WTC11 (cell line): ENCODE measurements at places on chromosomes 16 and 17.

DNA sequence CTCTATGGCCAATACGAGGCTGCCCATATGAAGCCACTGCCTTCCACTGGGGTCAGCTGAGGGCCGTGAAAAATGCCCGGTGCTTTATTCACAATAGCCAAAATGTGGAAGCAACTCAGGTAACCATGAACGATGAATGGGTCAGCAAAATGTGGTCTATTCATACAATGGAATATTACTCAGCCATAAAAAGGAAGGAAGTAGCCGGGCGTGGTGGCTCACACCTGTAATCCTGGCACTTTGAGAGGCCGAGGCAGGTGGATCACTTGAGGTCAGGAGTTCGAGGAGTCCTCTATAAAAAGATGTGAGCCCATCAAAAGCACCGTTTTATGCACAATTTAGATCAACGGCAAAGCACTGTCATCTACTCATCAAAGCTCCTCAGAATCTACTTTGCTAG is 5.2 kb upstream of the TRAP1 start:
- H3K36me3 ChIP-seq, result peaks cover 3% of the 10 kb centered on the region; the same call in 1 of the 2 replicates
- no peak overlapping the region for H3K4me3 ChIP-seq
- no peaks in the 10 kb centered on the region for H3K27me3 ChIP-seq
- peaks cover 10% of the 10 kb centered on the region for H3K4me1 ChIP-seq
- DNase-seq, result no peak
- no peak overlapping the region for H3K27ac ChIP-seq

DNA sequence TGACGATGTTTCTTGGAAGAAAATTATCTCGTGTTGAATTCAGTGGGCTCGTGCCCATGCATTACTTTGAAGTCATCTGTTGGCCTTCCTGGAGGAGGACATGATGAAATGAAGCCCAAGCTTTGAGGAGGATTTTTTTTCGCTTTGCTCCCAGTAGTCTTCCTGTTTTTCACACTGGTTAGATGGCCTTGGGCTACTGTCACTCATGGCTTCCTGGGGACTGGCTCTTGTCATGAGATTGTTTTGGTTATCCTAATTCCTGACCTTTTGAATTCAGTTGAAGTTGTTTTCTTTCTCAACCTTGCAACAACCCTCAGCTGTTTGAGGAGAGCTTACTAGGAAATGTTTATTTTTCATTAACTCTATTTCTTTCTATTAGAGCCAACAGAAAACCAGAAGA is 430.7 kb downstream of the HS3ST3B1 start:
- no peak overlapping the region for H3K27ac ChIP-seq
- H3K4me1 ChIP-seq, result peaks cover 15% of the 10 kb centered on the region
- H3K4me3 ChIP-seq, result no peak overlapping the region
- no peak for DNase-seq

DNA sequence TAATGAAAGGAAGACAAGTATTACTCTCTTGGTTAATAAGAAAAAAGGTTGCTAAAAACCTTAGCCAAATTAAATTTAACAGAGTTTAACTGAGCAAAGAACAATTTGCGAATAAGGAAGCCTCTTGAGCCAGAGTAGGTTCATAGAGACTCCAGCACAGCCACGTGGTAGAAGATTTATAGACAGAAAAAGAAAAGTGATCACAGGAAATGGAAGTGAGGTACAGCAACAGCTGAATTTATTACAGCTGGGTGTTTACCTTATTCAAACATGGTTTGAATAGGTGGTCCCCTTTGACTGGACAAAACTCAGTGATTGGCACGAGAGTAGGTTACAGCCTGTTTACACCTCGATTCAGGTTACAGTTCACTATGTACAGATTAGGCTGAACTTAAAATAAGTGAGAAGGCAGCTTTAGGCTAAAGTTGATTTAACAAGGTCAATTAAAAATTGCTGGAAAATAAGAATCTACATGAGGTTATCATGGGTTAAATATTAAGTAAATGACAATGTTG is 3.3 kb upstream of the CCL15 start:
- H3K27me3 ChIP-seq, result no peaks in the 10 kb centered on the region
- H3K36me3 ChIP-seq, result peaks cover 14% of the 10 kb centered on the region
- no peak overlapping the region for H3K27ac ChIP-seq
- no peak overlapping the region for H3K4me3 ChIP-seq
- no peak for DNase-seq
- H3K4me1 ChIP-seq, result peaks cover 8% of the 10 kb centered on the region

DNA sequence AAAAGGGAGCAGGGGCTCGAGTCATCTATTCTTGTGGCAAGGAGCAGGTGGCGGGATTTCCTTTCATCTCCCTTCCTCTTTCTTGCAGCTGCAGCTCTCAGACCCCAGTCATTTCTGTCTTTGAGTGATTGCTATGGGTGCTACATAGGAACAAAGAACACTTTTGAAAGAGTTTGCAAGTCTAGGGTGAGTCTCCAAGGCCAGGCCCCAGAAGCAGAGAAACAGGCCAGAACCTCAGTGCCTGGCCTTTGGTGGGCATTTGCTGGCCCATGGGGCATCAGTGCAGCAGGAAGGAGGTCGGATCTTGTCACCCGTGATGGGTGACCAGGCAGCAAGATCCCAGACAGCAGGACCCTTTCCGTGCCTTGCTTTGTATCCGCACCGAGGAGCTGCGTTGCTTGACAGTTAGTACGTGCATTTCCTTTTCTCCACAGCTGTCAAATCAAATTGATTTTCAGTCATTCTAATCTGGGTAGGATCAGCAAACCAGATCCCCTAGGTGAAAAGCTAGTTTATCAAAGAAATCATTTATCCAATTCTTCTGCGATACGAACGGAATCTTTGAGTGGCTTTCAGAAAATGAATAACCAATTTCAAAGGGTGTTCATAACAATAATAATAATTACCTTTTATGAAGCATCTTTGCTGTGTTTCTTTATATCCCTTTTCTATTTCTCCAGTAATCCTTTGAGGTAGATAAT is 244.6 kb upstream of the MAF start:
- no peak overlapping the region for H3K27ac ChIP-seq
- no peaks in the 10 kb centered on the region for H3K36me3 ChIP-seq
- H3K27me3 ChIP-seq, result no peaks in the 10 kb centered on the region; the same call in 1 of the 2 replicates
- no peak overlapping the region for H3K4me3 ChIP-seq
- no peaks in the 10 kb centered on the region for H3K4me1 ChIP-seq

- no peaks in the 10 kb centered on the region for H3K36me3 ChIP-seq
- DNase-seq, result no peak
- H3K4me3 ChIP-seq, result no peak overlapping the region
- peaks cover 25% of the 10 kb centered on the region for H3K4me1 ChIP-seq
- H3K27ac ChIP-seq, result peak overlapping the region; percentile 77
Measured at GRCh38 chr17:2095536-2095910, 40.6 kb downstream of the HIC1 start.

- H3K4me3 ChIP-seq, result no peak overlapping the region
- no peak overlapping the region for H3K27ac ChIP-seq
- DNase-seq, result peak; percentile 54
Measured at GRCh38 chr16:9499941-9500593, 408.6 kb downstream of the HAPSTR1 start.

- no peak overlapping the region for H3K27ac ChIP-seq
- H3K27me3 ChIP-seq, result peaks cover 20% of the 10 kb centered on the region
Measured at GRCh38 chr17:13334374-13334773, 267.4 kb downstream of the HS3ST3A1 start.

- peaks cover 17% of the 10 kb centered on the region for H3K36me3 ChIP-seq
- DNase-seq, result no peak
- peaks cover 12% of the 10 kb centered on the region for H3K4me1 ChIP-seq
- no peaks in the 10 kb centered on the region for H3K27me3 ChIP-seq
Measured at GRCh38 chr17:29165800-29166506, 14.2 kb downstream of the MYO18A start.

GRCh38 chr16:30493941-30494488 is 21.5 kb downstream of the ITGAL start:
- no peak overlapping the region for H3K27ac ChIP-seq
- DNase-seq, result no peak
- no peak overlapping the region for H3K4me3 ChIP-seq
- no peaks in the 10 kb centered on the region for H3K36me3 ChIP-seq

- H3K36me3 ChIP-seq, result no peaks in the 10 kb centered on the region
- H3K27me3 ChIP-seq, result no peaks in the 10 kb centered on the region
- H3K4me3 ChIP-seq, result no peak overlapping the region
- no peak overlapping the region for H3K27ac ChIP-seq
- H3K4me1 ChIP-seq, result no peaks in the 10 kb centered on the region
Measured at GRCh38 chr17:33241390-33241789, 51.7 kb downstream of the ASIC2 start.

DNA sequence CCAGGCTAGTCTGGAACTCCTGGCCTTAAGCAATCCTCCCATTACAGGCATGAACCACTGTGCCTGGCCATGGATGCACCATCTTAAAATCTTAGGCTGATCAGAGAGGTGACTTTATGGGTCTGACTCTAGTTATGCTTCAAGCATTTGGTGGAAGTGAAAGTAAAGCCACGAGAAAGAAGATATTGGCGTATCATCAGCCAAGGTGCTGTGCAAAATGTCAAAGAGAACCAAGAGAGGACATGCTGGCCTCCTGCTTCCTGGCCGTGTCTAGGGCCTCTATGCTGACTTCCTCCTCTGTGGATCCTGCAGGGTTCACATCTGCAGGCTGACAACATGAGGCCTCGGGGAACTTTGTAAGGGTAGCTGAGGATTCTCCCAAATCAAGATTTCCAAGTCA is 385.2 kb downstream of the MAF start:
- peaks cover 7% of the 10 kb centered on the region for H3K36me3 ChIP-seq
- no peak for DNase-seq
- no peaks in the 10 kb centered on the region for H3K27me3 ChIP-seq
- no peak overlapping the region for H3K27ac ChIP-seq

DNA sequence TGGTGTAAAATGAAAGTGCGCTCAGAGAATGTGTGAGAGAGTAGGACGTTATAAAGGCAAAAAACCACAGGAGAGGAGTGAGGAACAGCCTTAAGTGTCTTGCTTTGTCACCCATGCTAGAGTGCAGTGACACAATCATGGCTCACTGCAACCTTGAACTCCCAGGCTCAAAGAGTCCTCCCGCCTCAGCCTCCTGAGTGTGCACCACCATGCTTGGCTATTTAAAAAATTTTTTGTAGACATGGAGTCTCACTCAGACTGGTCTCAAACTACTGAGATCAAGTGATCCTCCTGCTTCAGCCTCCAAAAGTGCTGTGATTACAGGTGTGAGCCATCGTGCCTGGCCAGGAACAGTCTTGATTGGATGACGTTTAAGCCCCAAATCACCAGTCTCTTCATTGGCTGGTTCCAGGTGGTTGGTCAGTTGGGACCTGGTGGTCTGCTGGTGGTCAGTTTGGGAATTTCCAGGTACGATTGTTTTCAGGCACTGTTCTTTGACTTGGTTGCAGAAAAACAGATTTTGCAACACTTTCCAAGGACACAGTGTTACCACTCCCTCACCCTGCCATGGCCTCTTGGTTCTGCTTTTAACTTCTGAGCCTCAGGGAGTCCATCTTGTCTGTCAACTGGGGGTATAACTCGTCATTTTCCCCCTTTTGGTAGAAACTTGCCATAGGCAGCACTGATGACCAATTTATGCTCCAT is 21.2 kb downstream of the DHODH start:
- no peak overlapping the region for H3K27ac ChIP-seq
- H3K4me3 ChIP-seq, result no peak overlapping the region
- peaks cover 16% of the 10 kb centered on the region for H3K36me3 ChIP-seq
- H3K4me1 ChIP-seq, result peaks cover 15% of the 10 kb centered on the region

GRCh38 chr16:24853830-24854229 is 8.1 kb downstream of the SLC5A11 start:
- no peak overlapping the region for H3K4me3 ChIP-seq
- no peak for DNase-seq
- no peaks in the 10 kb centered on the region for H3K36me3 ChIP-seq
- no peaks in the 10 kb centered on the region for H3K27me3 ChIP-seq
- H3K27ac ChIP-seq, result no peak overlapping the region
- no peaks in the 10 kb centered on the region for H3K4me1 ChIP-seq

DNA sequence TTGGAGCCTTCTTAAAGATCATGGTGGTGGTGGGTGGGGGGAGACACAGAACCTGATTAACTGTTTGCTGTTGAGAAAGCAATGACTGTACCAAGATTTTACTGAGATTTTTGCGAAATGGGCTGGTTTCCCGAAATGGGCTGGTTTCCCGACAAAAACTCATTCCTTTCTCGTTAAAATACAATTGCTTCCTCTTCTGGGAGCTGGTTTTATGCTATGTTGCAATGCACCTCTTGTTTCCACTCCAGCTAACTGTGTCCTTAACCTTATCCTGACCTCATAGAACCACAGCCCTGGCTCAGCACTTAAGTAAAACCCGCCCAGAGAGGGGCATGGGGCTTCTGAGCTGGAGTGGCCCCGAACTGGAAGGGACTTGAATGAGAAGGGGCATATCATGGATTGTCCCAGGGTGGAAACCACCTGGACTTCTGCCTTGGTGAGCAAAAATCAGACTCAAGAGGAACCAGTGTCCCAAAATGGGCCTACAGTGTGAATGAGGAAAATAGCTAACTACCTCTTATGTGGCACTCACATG is 20.9 kb downstream of the FAM20A start:
- H3K27ac ChIP-seq, result no peak overlapping the region
- no peaks in the 10 kb centered on the region for H3K36me3 ChIP-seq
- 0 out of 2 replicates have a peak, but pooled peaks cover 2% of the 10 kb centered on the region for H3K4me1 ChIP-seq

DNA sequence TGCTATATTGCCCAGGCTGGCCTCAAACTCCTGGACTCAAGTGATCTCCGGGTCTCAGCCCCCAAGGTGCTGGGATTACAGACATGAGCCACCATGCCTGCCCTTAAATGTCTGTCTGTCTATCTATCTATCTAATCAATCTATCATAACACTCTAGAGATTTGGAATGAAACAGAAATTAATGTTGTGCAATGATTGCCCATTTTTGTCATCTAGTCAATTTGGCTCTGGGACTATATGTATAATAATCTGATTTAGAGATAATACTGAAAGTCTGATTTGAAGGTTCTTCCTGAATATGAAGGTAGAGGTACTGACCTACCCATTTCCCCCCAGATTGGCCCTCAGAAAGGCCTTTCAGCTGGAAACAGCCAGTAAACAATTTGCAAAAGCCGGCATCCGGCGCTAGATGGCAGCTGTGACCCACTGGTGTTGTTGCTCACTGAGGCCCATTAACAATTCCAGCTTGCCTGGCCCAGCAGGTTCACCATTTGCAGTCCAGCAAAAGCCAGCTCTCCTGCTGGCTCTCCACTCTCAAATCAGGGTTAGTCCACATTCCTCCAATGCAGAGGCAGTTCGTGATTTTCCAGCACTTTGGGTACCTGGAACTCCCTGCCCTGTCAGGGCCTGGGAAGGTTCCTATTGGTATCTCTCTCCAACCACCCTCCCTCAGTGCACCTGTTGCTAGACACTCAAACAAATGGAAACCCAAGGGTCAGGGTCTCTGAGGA is 22.9 kb upstream of the C16orf87 start:
- H3K4me1 ChIP-seq, result peaks cover 27% of the 10 kb centered on the region
- peak overlapping the region; percentile 85; the same call in 1 of the 2 replicates for H3K27ac ChIP-seq
